ENCODE measurements at places on chromosomes 7 and 10.

GRCh38 chr10:132640326-132641125 lies 102.9 kb downstream of the INPP5A start:
- no peak for DNase-seq

DNA sequence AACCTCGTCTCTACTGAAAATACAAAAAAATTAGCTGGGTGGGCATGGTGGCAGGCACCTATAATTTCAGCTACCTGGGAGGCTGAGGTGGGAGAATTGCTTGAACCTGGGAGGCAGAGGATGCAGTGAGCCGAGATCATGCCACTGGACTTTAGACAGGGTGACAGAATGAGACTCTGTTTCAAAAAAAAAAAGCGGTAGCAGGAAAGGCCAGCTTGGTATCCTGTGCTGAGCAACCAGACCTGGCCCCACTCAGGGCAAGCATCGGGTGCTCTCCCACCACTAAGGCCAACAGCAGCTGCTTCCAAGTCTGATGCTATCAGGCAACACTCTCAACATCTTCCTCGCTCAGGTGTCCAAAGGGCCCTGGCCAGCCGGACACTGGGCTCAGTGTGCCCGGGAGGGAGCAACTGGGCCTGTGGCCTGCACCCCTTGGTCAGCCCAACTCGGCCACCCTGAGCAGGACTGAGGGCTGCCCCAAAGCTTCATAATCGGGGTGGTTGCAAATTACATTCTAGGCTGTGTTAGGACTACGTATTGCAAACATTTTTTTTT lies 44.3 kb upstream of the MSMB start:
- no peak for DNase-seq

- no peak for DNase-seq
Measured at GRCh38 chr10:4281190-4281825, 496.3 kb upstream of the KLF6 start.

- DNase-seq = no peak
Measured at GRCh38 chr10:6353526-6353925, 150.8 kb downstream of the PFKFB3 start.

- DNase-seq = no peak
Measured at GRCh38 chr10:15155978-15156656, 12.4 kb downstream of the NMT2 start.

- no peak for DNase-seq
Measured at GRCh38 chr7:22612776-22613175, 112.8 kb upstream of the STEAP1B start.

DNA sequence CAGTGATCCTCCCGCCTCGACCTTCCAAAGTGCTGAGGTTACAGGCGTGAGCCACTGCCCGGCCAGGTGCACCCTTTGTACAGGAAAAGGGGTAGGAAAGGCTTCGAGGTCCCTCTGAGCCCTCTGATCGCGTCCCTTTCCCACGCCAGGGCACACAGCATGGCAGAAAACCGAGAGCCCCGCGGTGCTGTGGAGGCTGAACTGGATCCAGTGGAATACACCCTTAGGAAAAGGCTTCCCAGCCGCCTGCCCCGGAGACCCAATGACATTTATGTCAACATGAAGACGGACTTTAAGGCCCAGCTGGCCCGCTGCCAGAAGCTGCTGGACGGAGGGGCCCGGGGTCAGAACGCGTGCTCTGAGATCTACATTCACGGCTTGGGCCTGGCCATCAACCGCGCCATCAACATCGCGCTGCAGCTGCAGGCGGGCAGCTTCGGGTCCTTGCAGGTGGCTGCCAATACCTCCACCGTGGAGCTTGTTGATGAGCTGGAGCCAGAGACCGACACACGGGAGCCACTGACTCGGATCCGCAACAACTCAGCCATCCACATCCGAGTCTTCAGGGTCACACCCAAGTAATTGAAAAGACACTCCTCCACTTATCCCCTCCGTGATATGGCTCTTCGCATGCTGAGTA lies 871 bp downstream of the POP7 start:
- DNase-seq = no peak

DNA sequence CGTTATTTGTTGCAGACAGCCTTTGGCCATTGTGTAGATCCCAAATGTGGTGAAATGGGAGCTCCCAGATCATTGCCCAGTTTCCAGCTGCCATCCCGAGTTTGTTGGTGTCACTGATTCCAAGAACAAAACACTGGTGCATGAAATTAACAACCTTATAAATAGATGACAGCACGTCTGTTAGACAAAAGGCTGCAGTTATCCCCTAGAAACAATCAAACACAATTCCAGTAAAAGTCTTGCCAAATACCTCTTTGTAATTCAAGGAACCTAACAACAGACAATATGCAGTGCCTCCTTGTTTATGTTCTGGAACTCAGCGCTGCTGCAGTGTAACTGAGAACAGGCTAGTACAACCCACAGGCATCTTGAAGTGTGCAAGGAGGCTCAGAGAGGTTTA lies 404.5 kb downstream of the PAXIP1 start:
- DNase-seq = no peak

DNA sequence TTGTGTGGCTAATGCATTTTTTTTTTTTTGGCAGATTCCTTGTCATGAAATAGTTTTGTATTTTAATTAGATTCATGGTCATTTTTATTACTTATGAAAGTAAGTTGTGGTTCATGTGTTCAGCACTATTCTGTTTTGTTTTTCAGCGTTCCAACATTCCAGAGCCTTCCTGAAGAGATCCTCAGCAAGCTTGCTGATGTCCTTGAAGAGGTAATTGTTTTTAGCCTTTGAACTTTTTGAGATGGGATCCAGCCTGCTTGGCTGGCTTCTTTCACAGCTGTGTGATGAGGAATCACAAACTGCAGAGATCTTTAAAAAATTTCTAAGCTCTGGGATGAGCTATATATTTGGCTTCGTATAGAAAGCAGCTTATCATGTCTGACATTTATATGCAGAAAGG lies 208.0 kb upstream of the CSTF2T start:
- no peak for DNase-seq

All from CD4-positive, alpha-beta T cell treated with Interleukin-15 for 4 hours (primary cell).